ENCODE measurements at places on chromosomes 12 and 14.

DNA sequence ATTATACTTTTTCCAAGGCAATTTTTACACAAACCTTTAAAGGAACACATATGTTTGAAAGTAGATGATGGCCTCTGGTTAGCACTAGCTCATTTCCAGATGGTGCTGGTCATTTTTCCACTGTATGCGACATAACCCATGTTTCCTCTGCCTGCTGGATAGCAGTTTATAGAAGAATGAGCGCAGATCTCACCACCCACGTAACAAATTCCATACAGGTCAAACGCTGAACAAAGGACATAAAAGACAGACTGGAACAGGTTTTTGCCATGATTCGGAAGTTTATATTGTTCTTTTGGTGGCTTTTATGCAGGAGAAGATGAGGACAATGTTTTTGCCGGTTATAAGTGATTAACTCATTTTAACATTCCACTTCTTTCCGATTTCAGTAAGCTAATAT, 30.7 kb downstream of the PPP1R36 start:
- DNase-seq: no peak

- DNase-seq: no peak
Measured at GRCh38 chr14:101070540-101071492, 167.3 kb upstream of the RTL1 start.

DNA sequence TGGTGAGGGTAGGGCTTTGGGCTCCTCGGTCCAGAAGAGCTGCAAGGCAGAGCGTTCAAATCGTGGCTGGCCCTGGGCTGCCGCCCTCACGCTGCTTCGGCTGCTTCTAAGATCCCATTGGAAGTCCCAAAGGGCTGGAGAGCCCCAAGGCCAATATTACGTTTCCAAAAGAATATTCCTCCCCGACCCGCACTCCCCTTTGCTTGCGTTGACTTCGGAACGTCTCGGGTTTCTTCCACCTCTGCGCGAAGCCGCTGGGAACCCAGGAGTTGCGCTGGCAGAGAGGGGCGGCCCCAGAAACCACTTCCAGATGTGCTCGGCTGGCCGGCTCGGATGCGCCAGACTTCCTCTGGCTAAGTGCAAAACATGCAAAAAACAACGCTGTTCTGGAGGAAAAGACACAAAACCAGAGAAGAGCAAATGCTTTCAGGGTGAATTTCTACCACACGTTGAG, at the start of gene GLT8D2:
Gene GLT8D2 (minus strand): TSS at position 285 of the 454 bp plus-strand sequence. CDS start 30,539 bp downstream, outside the sequence.
- no peak for DNase-seq

GRCh38 chr12:48446161-48446776, 26.1 kb upstream of the ANP32D start:
- peak; percentile 76 for DNase-seq

DNA sequence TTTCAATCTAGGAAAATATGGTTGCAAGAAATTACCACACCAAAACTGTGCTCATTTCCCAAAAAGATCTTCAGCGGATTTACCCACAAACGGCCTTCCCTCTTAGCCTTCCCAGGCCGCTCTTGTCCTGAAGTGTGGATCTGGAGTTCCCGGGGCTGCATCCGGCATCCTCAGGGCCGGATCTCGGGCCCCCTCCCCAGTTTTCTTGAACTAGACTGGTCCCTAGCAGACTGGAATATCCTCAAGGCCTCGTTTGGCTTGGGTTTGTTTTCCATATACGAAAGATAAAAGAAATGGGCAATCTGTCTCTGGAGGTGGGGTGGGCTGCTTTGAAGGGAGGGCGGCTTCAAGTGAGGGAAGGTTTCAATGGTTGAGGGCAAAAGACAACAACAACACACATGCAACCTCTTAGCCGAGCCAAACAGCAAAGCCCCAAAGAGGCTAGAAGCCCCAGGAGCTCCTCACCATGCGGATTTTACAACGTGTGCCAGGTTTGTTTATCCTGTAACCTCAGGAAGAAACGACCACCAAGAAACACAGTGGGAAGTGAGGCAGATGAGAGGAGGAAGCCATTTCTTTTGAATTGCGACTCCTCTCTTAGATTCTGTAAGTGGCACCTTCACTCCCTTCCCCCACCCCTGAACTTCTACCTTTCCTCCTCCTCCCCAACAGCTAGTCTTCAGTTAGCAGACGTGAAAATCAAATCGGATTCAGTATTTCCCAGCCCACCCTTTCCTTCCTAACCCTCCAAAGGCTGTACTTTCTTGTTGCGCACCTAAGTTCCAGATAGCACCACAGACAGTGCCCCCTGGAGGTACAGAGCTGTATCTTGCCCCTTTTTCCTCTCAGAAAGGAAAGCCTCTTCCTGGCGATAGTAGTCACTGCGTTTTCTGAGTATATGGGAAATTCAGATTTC, 2.6 kb downstream of the MYF6 start:
- no peak for DNase-seq
